ENCODE measurements at places on chromosomes 12 and 14. TPM values are rescaled to one million over a fixed set of nuclear protein-coding genes. Genes with fewer than 3 reads are reported as not detected.
A peak's percentile ranks its signal among the peaks of the same experiment; 100 is the strongest.

The PAX9 gene
- total RNA-seq, result not detected

GRCh38 chr12:103947871-103948555 is 17.7 kb upstream of the TDG start:
- peaks cover 100% of the 10 kb centered on the region for H3K36me3 ChIP-seq
- no peaks in the 10 kb centered on the region for H3K27me3 ChIP-seq
- no peak overlapping the region for H3K4me3 ChIP-seq
- no peak for DNase-seq

The PMCH gene
- total RNA-seq, result not detected

- H3K27me3 ChIP-seq, result no peaks in the 10 kb centered on the region
- peaks cover 13% of the 10 kb centered on the region for H3K4me1 ChIP-seq
- peaks cover 17% of the 10 kb centered on the region for H3K36me3 ChIP-seq
- no peak for DNase-seq
These were observed 3.0 kb downstream of the DHRS1 start for GRCh38 chr14:24296341-24297157.

DNA sequence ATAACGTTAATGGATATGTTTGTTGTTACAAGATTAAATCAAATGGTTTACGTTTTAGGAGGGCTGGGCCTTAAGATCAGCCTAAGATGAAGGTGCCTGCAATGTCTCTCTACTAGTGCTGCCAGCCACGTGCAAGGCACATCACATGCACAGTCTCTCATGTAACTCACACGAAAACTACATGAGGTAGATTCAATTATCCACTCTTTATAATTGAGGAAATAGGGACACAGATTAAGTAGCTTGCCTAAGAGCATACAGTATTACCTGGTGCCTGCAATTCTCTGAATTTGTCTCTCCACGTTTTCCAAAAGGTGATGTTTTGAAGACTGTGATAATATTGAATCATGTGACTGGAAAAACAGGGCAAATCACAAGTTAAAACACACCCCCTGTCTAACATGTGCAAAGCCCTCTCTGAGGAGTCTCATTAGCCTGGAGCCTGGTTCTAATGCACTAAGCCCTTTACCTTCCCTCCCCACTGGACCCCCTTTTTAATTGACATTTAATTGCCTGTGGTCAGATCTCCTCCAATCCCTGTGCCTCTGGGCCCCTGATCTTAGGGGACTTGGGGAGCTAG is 14.6 kb upstream of the ATP2A2 start:
- no peaks in the 10 kb centered on the region for H3K36me3 ChIP-seq
- H3K27ac ChIP-seq, result peak overlapping the region; percentile 89
- H3K4me1 ChIP-seq, result peaks cover 45% of the 10 kb centered on the region

The AMN gene
- total RNA-seq, result 4.3 TPM

DNA sequence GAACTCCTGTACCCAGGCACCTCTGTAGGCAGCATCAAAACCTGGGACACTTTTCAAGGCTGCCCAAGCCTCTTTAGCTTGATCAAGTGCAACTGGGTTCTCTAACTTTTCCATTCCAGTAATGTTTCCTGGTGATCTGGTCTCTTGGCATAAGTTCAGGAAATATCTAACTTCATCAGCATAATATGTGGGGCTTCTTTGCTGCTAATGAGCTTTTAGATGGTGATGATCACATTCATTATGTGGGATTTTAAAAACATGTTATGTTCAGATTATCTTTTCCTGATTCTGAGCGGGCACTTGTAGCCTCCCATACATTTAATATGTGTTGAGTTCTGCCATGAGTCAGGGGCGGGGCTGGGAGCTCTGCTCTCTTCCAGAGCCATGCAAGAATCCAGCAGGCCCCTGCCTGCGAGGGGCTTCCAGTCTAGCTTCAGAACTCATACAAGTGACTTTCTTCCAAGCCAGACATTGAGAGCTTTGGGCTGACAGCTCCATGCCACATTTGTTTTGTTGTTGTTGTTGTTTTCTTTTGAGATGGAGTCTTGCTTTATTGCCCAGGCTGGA is 39.5 kb upstream of the RIN3 start:
- H3K27ac ChIP-seq, result peak overlapping the region; percentile 52
- H3K4me3 ChIP-seq, result no peak overlapping the region
- H3K36me3 ChIP-seq, result no peaks in the 10 kb centered on the region
- no peak for DNase-seq

DNA sequence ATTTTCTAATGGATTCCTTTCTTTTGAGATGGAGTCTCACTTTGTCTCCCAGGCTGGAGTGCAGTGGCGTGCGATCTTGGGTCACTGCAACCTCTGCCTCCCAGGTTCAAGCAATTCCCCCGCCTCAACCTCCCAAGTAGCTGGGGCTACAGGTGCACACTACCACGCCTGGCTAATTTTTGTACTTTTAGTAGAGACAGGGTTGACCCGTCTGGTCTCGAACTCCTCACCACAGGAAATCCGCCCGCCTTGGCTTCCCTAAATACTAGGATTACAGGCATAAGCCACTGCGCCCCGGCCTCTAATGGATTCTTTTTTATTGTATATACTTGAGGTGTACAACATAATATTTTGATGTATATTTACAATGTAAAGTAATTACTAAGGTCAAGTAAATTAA is 140.1 kb upstream of the SLCO1C1 start:
- no peaks in the 10 kb centered on the region for H3K4me1 ChIP-seq
- no peaks in the 10 kb centered on the region for H3K36me3 ChIP-seq
- H3K4me3 ChIP-seq, result no peak overlapping the region
- H3K27ac ChIP-seq, result no peak overlapping the region
- H3K27me3 ChIP-seq, result no peaks in the 10 kb centered on the region

DNA sequence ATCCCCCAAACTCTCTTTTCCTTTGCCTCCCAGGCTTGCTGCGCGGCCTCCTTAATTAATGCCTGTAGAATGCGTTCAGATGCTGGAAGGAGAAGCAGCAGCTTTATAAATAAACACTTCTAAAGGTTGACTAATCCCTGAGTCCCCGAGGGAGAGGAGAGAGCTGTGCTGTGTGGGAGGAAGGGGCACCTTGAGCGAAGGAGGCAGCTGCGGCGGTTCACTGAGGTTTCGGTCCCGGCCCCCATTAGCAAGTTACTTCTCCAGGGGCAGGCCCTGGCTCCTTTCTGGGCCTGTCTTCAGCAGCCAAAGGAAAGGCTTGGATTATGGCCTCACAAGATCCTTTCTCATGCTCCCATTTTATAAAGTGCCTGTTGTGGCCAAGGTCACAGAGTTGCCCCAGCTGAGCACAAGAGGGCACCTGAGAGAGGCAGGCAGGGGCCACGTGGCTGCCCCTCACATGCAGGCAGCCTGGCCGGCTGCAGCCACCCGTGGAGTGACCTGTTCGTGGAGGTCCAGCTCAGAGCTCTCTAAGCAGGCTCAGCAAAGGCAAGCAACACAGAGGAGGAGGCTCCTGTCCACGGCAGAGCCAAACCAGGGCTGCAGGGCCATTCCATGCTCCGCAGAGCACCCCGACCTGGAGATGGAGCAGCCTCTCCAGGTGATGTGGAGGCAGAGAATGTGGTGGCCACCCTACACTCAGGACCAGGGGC is 15.0 kb upstream of the CACNA2D4 start:
- DNase-seq, result no peak
- no peaks in the 10 kb centered on the region for H3K27me3 ChIP-seq
- peaks cover 31% of the 10 kb centered on the region for H3K4me1 ChIP-seq
- H3K4me3 ChIP-seq, result no peak overlapping the region

The ZDHHC22 gene
- total RNA-seq, result not detected

GRCh38 chr12:89695830-89696229 is 12.8 kb downstream of the ATP2B1 start:
- DNase-seq, result no peak
- peaks cover 23% of the 10 kb centered on the region for H3K4me1 ChIP-seq
- no peaks in the 10 kb centered on the region for H3K36me3 ChIP-seq

The DAO gene
- not detected for total RNA-seq

DNA sequence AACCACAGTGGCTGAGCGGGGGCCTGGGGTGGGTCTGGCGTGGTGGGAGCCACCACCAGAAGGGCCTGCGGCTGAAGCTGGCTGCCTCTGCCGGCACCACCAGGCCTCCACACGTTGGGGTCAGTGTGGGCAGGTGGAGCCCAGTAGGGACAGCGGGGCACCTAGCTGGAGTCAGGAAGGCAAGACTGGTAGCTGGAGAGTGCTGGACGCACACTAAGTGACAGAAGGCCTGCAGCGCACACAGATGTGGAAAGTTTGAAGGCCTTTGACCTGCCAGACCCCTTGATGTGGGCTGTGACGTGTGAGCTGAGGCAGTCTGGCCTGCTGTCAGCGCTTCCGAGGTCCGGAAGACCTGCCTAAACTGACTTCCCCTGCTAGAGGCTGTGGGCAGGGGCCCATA is 26.3 kb downstream of the RIN3 start:
- peaks cover 11% of the 10 kb centered on the region for H3K4me1 ChIP-seq
- DNase-seq, result no peak
- H3K27ac ChIP-seq, result peak overlapping the region; percentile 75
- H3K4me3 ChIP-seq, result no peak overlapping the region
- no peaks in the 10 kb centered on the region for H3K27me3 ChIP-seq

- no peak overlapping the region for H3K4me3 ChIP-seq
- H3K27ac ChIP-seq, result no peak overlapping the region
- no peak for DNase-seq
- H3K36me3 ChIP-seq, result no peaks in the 10 kb centered on the region
These were observed 341.1 kb downstream of the BTG1 start for GRCh38 chr12:91804533-91804932.

The ADGRD1 gene
- 5.3 TPM for total RNA-seq

The CBLN3 gene
- total RNA-seq, result 0.36 TPM

Data from gastrocnemius medialis (tissue), 4 donors.